ENCODE measurements at places on chromosomes 7 and 10.
A peak's percentile ranks its signal among the peaks of the same experiment; 100 is the strongest.

DNA sequence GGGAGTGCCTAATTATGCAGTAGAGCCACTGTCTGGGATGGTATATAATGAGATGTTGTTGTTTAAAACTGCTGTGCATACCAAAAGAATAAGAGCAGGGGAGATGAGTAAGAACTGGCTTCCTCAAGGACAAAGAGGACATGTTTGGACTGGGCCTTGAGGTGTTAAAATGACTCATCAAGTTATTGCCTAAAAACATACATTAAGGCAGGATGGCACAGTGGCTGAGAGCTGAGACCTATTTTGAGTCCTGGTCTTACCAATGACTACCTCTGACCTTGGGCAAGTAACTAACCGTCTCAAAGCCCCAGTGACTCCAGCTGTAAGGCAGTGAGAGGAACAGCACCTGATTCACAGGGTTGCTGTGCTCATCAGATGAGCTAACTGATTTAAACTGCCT is 71.1 kb downstream of the CFAP58 start:
- no peak for DNase-seq

GRCh38 chr7:77331938-77332695 is 84.0 kb downstream of the GSAP start:
- peak; percentile 14 for DNase-seq

DNA sequence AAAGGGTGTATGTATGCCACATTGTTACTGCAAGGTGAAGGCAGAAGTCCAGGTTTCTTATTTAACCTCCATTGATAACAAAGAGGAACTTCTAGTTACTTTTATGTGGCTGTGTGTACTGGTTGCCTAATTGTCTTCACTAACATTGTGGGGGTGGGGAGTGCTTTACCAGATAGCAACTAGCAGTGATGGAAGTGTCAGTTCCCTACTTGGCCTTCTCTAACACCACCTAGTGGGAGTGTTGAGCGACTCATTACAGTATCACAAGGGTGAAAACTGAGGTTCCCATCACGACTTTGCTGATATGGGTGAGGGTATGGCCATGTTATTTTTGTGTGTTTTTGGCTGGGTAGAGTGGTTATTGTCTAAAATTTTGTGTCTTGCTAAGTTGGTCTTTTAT is 274.4 kb downstream of the THSD7A start:
- no peak for DNase-seq

DNA sequence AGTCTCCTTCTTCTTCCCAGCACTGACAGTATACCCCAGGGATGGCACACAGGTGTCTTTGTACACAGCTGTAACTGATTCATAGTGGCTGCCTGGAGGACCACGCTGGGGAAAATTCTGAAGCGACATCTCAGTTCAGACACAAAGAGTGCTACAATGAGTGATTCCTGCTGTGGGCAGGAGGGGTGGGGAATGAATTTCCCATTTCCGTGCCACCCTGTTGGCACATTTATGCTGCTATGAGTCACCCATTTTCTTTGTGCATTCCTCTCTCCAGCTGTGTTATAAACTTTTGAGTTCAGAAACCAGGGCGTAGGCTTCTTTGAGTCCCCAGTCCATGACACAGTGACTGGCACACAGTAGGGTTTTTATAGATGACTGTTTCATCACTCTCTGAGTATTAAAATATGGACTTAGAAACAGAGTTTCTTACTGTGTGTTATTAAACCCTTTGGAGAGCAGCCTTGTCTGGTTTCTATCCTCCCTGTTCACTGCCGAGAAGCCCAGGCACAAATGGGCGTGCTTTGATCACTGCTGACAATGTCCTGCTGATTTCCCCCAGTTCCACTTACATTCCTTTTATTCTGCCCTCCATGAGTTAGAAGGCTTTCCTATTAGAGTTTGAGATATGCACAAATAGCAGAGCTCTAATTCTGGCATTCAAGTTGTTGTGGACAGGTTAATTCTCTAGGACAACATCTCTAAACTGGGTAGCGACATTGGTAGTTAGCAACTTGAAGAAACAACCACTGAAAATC is 24.0 kb upstream of the NPS start:
- no peak for DNase-seq

GRCh38 chr7:120993553-120994191 is 5.2 kb downstream of the CPED1 start:
- no peak for DNase-seq

GRCh38 chr10:119859420-119860258 is 13.0 kb downstream of the MCMBP start:
- DNase-seq, result no peak

- DNase-seq, result no peak
Observed at GRCh38 chr7:128982105-128982504, 44.4 kb downstream of the IRF5 start.

GRCh38 chr10:3397231-3397630 is 224.6 kb upstream of the PITRM1 start:
- no peak for DNase-seq

GRCh38 chr10:118771976-118772375 is 17.2 kb upstream of the CACUL1 start:
- no peak for DNase-seq

- DNase-seq, result no peak
Observed at GRCh38 chr7:155526225-155526624, 20.1 kb downstream of the CNPY1 start.

DNA sequence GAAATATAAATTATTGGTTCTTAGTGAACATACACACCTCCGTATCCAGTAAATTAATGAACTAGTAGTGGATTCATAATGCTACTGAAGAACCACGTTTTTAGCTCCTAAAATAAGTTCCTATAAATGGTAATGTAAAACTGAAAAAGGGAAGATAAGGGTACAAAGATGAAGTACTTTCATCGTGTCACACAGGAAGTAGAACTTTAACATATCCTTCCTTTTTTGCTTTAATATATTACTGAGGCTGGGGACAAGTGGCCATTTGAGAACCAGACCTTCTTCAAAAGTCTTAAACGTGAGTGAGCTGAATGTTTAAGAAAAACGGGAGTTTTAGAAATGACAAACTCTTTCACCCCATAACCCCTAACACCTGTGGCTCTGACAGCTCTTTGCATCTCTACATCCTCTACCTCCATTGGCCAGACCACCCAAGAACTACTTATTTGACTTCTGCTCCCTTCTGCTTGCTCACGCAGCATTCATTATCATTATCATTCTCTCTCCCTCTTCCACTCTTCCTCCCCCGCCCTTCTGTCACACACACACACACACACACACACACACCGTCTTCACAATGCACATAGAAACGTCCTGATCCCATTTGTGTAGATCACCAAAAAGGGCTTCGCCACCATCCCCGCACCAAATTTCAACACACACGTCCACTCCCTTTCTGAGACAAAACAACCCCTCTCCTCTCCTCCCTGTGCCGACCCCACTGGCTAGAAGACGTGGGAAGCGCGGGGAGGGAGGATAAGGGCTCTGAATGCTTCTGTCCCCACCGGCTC is 677 bp downstream of the SKAP2 start:
- DNase-seq, result no peak

- no peak for DNase-seq
Observed at GRCh38 chr10:79242620-79243152, 104.6 kb upstream of the PPIF start.

GRCh38 chr10:21990449-21990848 is 13.1 kb downstream of the DNAJC1 start:
- no peak for DNase-seq

DNA sequence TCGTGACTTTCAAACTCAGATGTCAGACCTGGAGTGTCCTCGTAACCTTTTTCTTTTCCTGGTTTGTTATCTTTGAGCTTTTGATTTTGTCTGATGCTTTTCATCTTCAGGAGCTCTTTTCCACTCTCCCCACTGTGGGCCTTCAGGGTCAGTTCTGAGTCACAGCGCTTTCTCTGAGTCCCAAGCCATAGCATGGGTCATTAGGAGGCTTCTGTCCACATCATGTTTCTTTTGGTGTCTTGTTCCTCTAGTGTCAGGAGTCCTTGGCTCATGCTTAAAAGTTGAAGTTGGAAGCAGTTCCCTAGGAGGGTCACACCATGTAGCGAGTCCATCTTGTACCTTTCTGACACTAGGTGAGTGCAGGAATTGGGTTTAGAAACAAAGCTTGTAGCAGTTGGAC is 40.3 kb downstream of the DAGLB start:
- DNase-seq, result no peak

GRCh38 chr7:55253188-55253587 is 111.9 kb upstream of the LANCL2 start:
- DNase-seq, result no peak

- DNase-seq, result no peak
Observed at GRCh38 chr7:134992626-134993179, 6.4 kb downstream of the AGBL3 start.

GRCh38 chr7:17674943-17675608 is 265.2 kb downstream of the SNX13 start:
- no peak for DNase-seq

DNA sequence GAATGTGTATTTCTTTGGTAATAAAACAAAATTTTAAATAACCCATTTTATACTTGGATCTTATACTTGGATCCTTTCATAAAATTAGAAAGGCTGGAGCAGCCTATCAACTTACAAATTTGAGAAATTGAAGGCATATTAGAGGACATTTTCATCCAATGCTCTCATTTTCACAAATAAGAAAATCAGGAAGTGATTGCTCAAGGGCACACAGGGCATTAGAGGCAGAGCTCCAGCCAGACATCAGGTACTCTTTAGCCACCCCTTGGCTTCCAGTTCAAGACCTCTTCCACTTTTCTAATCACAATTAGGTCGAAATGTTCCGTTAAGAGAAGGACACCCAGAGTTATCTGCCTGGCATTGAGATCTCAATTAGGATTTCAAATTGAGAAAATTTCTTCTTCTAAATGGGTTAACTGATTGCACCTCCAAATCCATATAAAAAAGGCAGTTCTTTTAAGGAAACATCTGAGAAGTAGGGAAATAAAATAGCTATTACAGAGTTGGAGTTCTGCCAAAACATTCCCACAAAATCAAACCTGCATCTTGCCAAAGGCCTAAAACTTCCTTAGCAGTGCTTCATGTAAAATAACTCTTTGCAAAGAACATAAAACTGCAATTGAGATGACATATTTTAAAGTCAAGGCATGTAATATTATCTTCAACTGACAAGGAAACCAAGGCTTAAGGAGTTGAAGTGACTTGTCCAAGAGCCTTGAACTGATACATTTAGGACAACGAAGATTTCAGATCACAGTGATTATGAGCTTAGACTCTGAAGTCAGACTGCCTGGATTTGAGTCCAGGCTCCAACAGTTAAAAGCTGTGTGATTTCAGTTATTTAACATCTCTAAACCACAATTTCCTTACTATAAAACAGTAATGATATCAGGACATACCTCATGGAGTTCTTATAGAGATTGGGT is 2.4 kb downstream of the ACTA2 start:
- DNase-seq, result no peak

DNA sequence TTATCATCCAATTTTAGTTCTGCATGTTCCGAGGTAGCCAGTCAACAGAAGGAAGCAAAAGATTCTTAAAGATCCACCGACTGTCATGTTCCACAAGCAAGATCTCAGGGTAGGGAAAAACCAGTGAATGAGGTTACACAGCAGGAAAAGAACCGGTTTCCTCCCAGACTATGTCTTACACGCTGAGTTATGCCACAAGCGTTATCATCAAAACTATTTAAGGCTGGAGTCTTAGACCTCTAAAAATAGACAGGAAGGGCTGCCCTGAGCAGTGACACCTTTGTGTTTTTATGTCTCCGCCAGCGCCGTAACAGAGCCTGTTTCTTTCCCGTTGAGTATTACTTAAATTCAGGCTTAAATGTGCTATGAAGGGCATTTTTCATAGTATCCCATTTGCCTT is 48.3 kb downstream of the PROSER2 start:
- no peak for DNase-seq

- no peak for DNase-seq
Observed at GRCh38 chr10:129853562-129853903, 110.5 kb downstream of the EBF3 start.

GRCh38 chr10:1316809-1317143 is 260.6 kb downstream of the WDR37 start:
- no peak for DNase-seq

DNA sequence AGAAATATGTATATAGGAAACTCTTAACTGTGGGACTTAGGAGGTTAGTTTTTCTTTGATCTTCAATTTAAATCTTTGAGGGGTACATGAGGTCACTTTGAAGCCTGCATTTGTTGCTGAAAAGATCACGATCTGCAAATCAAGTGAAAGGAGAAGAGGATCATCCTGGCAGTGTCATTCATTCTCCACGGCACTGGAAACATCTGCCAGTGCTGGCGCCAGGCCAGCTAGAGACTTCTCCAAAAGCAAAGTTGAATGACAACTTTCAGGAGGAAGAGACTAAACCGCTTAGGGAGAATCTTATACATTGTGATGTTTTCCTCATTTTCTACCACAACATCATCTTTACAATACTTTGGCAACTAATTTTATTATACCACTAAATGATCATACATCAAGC is 42.5 kb downstream of the MRC1 start:
- no peak for DNase-seq

GRCh38 chr10:70659306-70659705 is 13.0 kb upstream of the ADAMTS14 start:
- DNase-seq, result no peak

- no peak for DNase-seq
Observed at GRCh38 chr10:14625765-14626525, 148.8 kb downstream of the FAM107B start.

GRCh38 chr7:132390705-132391104 is 185.6 kb downstream of the PLXNA4 start:
- DNase-seq, result no peak

DNA sequence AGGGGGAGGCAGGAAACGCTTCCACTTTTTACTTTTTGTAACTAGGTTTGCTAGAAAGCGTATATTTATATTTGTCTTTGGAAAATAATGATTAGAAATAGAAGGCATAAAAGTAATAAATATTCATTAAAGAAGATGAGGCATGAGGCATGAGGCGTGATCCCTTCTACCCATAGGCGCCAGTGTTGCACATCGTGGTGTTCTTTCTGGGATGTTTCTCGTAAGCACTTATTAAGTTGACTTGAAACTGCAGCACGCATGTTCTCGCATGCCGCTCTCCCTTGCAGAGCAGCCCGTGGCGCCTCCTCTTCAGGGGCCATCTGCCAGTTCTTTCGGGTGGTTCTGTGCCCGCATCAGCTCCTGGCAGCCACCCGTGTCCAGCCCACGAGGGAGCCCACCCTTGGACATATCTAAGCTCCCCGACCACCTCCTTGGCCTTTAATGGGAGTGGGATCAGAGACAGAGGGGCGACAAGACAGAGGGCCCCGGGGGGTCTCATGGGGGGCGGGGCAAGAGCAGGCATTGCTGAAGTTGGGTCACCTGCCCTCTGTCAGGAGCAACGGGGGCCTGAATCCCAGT is 28.5 kb upstream of the CSGALNACT2 start:
- no peak for DNase-seq

DNA sequence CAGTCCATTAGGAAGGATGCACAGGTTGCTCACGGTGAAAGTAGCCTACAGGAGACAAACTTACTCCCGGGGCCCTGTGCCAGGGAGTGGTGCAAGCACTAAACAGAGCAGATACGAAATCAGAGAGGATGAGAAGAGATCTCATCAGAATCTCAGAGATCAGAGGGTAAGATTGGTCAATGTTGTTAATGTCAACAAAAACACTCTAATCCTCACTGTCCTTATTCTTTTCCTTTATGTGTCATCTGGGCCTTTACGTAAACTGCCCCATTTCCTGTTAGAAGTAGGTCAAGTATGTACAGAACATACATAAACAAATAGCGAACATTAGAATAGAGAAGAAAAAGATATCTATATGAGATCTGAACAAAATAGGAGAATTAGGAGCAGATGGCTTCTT is 163.1 kb downstream of the PPP1R17 start:
- no peak for DNase-seq

Data from stimulated activated CD8-positive, alpha-beta memory T cell treated with anti-CD3 and anti-CD28 coated beads, Interleukin-4, amount 100 ng/mL, for 1 hour (primary cell).